Stimulated activated CD8-positive, alpha-beta memory T cell treated with anti-CD3 and anti-CD28 coated beads, Interleukin-12 subunit alpha, Interleukin-12 subunit beta, amount 100 ng/mL, for 4 hours (primary cell): ENCODE measurements at places on chromosomes 1 and 21.

GRCh38 chr1:19234224-19234623 lies 17.1 kb downstream of the EMC1 start:
- no peak for DNase-seq

- no peak for DNase-seq
Observed at GRCh38 chr1:16155537-16156410, at the start of gene EPHA2. Gene EPHA2, minus strand, starts transcription at chr1:16156069. Its CDS starts 137 bp downstream, at chr1:16155932.

GRCh38 chr1:208850442-208850841 lies 606.3 kb upstream of the PLXNA2 start:
- DNase-seq: no peak

DNA sequence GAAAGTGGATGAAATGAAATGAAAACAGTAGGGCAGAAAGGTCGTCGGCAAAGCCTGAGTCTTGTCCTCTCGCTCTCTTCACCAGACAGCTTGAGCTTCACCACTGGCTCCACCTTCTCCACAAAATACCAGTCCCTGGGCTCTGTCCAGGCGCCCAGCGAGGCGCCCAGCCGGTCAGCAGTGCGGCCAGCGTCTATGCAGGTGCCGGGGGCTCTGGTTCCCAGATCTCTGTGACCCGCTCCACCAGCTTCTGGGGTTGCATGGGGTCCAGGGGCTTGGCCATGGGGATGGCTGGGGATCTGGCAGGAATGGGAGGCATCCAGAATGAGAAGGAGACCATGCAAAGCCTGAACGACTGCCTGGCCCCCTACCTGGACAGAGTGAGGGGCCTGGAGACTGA lies 600.5 kb upstream of the ZP4 start:
- DNase-seq: no peak

GRCh38 chr1:44408632-44409602 lies 3.9 kb downstream of the RNF220 start:
- no peak for DNase-seq

DNA sequence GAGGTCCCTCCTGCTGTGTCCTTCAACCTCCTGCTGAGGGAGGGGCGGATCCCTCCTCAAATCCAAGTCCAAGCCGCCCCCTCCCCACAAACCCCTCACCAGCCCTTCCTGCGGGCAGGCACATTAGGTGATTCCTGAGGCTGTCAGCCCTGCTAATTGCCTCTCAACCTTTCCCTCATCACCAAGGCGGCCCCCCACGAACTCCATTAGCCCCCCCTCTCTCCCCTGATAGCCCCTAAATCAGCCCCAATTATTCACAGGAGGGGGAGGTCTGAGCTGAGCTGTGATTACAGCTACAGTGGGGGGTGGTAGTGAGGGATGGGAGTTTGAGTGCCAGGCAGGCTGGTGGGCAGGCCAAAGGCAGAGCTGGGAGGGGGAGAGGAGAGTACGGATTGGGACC lies 5.8 kb upstream of the PEAR1 start:
- no peak for DNase-seq

DNA sequence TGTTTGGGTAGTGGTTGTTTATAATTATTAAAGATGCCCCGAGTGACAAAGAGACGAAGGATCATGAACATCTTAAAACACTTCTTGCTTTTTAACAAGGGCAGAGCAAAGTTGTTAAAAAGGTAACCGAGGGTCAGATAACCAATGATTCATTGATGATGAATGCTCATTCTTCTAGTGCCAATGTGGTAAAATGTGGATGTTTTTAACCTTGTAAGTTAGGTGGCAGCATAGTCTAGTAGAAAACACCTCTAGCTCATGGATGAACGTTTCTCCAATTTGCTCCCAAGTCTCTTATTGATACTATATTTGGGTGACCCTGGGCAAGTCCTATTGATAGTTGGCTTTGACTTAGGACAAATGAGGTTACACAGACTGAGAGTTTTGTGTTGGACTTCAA lies 167.9 kb downstream of the KIF26B start:
- DNase-seq: no peak

DNA sequence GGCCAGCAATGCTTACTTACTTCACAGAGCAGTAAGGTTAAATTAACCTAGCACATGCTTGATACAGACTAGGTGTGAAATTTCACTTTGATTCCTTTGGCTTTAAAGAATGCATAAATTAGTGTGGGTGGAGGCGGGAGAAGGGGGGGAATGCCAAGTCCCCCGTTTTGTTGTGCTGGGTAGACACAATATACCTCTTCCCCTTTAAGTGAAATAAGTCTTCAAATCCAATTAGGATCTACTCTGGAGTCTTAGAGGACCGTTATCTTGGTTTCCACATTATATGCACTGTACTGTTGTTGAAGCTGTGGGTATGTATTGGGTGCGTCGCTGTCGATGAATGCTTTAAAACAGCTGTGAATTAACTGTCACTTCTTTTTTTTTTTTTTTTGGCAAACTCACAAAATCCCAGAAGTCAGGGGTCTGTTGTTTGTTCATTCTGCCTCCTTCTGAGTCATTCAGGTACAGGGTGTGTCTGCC lies 1.6 kb upstream of the S1PR1 start:
- no peak for DNase-seq

DNA sequence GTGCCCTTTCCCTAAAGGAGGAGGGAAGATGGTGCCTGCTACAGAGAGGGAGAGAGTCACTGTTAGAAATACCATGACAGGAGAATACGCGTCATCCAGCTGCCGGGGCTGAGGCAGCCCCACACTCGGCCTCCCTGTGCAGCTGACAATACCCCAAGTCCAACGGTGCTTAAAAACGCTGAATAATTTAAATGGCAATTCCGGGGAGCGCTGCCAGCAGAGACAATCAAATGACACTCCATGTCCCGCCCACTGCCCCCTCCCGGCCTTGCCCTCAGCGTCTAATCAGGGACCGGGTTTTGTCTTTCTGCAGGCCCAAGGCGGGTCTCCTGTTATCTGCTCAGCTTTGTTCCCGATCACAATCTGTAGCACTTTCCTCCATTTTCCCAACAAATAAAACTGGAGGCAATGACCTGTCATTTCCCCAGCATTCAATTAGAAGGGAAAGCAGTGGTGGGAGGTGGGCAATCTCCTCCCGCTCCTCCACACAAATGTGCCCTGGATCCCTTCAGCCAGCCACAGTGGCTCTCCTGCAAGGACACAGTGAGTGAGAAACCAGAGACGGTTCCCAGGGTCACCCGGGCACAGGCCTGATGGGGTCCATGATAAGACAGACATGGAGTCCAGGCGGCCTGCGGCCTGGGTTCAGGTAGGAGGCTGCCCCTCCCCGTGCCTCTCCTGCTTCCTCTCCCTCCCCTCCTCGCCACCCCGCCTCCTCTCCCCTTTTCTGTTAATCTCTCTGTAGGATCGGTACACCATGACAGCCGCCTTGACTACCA lies 42.7 kb upstream of the AJAP1 start:
- DNase-seq: no peak

- no peak for DNase-seq
Observed at GRCh38 chr1:193831465-193831864, 645.1 kb upstream of the B3GALT2 start.

GRCh38 chr1:154760469-154760933 lies 109.6 kb downstream of the KCNN3 start:
- peak; percentile 77 for DNase-seq

GRCh38 chr1:205481629-205482151 lies 22.8 kb upstream of the CDK18 start:
- no peak for DNase-seq

DNA sequence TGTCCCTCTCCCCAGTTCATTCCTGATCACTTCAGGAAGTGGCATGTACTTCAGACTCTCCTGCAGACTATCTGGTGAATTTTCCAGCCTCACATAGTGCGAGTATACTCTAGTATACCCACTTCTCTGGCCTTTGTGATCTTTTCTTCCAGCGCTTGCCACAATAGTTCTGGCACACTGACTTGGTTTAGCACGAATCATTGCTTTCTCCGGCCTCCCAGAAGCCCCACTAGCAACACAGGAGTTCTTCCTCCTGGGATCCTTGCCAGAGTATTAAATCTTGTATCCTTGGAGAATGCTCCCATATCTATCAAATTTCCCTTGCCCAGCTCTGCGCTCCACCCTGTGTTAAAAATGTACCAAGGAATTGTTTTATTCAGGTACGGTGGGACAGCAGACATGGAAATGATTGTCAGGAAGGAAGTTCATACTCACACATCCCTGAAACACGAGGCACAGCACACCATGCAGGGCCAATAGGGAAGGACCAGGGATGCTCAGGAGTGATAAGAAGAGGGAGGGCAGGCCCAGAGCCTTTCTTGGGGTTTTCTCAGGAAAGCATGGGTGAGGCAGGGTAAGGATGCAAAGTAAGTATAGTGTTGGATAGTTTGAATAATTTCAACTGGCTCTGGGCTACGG lies 136.7 kb downstream of the ADSS2 start:
- DNase-seq: no peak

DNA sequence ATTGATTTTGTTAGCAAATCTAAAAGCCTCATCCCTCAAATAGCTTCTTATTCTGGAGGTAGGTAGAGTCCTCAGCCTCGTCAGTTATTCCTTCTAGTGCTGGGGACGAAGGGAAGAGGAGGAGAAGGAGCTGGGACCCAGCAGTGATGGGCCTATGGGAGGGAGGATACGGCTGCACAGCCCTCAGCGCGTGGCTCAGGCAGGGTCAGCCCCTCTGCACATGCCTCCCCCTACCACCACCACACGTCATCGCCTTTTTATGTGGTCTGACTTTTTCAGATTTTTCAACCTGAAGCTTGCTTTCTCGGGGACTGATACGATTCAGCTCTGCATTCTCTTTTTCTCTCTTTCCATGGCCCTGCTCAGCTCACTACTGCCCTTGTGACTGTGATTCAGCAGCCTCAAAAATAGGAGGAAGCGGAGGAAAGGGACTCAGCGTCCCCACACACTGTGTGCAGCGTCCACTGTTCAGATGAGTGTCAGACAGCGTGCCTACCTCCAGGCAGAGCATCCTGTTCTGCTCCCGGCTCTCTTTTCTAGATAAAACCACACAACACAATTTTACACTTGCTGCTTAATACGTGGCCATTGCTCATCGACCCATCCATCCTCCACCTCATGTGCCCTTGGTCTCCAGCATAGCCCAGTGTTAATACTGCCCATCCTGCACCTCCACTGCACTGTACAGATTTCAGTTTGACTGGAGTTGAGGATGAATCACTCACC lies 827 bp downstream of the OR2B11 start:
- DNase-seq: no peak
